Mucosa of gallbladder (tissue), 1 donor: ENCODE measurements at places on chromosomes 3 and 15.

- DNase-seq, result no peak
These were observed 429.5 kb downstream of the NAALADL2 start for GRCh38 chr3:175288621-175289020.

- DNase-seq, result no peak
These were observed 6.6 kb upstream of the ATP11B start for GRCh38 chr3:182786564-182787196.

GRCh38 chr15:79875213-79875612 lies 21.6 kb downstream of the MTHFS start:
- no peak for DNase-seq

GRCh38 chr3:79354179-79354688 lies 413.6 kb downstream of the ROBO1 start:
- DNase-seq, result no peak

GRCh38 chr3:168973897-168974296 lies 689.6 kb downstream of the MECOM start:
- DNase-seq, result no peak
